ENCODE measurements at places on chromosomes 6 and 20.

GRCh38 chr20:46621492-46621891 lies 29.8 kb downstream of the SLC13A3 start:
- no peak for DNase-seq

DNA sequence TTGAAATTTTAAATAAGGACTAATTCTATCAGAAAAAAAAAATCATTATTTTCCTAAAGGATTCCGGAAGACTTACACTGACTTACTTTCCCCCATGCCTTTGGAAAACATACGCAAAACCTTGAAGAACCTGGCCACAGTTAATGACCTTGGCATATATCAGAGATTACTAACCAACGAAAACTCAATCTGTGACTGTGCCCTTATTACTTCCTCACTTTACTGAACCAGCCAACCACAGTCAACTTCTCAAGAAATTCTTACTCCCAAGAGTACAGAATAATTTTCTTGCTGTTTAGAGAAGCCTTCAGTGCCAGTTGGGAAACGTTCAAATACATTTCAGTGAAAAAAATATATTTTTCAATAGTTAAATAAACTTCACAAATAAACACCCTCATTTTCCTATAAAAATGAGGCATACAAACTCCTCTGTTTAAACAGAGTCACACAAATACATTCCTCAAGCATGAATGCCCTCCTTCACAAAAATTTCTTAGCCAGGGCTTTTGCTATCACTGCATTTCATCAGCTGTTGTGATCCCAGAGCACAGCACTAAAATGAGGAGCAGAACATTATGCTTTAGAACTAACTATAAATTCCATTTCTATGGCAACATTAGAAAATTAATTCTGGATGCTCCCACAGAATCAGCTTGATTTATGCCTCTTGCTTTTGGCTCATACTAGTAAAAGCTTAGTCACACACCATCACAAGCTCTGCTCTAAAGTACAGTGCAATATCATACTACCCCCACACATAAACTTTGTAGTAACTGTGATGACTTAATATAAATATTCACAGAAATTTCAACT lies 117.6 kb downstream of the DST start:
- DNase-seq = no peak

GRCh38 chr6:96007663-96008062 lies 8.1 kb upstream of the FUT9 start:
- no peak for DNase-seq

GRCh38 chr6:150235218-150235617 lies 92.4 kb downstream of the PPP1R14C start:
- no peak for DNase-seq

GRCh38 chr20:1982686-1983085 lies 11.2 kb downstream of the PDYN start:
- DNase-seq = no peak

GRCh38 chr6:100987556-100987955 lies 106.4 kb upstream of the ASCC3 start:
- no peak for DNase-seq

GRCh38 chr20:9068233-9068801 lies 570 bp upstream of the PLCB4 start:
- no peak for DNase-seq
